ENCODE measurements at places on chromosomes 12 and 14.
A peak's percentile ranks its signal among the peaks of the same experiment; 100 is the strongest.

DNA sequence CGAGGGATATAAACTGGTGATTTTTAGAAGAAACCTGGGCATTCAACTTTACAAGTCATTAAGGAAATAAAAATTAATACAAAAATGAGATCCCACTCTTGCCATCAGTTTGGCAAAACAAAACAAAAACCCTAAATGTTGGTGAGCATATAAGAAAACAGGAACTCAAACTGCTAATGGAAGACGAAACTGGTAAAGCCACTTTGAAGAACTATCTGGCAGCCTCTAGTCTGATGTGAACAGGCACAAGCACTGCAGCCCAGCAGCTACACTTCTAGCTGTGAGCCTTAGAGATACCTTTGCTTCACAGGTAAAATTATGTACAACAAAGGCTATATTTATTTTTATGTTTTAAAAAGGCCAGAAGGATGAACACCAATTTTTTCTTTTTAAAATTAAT, 459.6 kb downstream of the ZFP36L1 start:
- H3K27me3 ChIP-seq: no peaks in the 10 kb centered on the region
- H3K27ac ChIP-seq: no peak overlapping the region
- H3K36me3 ChIP-seq: no peaks in the 10 kb centered on the region
- peaks cover 4% of the 10 kb centered on the region for H3K4me1 ChIP-seq
- no peak overlapping the region for H3K4me3 ChIP-seq

DNA sequence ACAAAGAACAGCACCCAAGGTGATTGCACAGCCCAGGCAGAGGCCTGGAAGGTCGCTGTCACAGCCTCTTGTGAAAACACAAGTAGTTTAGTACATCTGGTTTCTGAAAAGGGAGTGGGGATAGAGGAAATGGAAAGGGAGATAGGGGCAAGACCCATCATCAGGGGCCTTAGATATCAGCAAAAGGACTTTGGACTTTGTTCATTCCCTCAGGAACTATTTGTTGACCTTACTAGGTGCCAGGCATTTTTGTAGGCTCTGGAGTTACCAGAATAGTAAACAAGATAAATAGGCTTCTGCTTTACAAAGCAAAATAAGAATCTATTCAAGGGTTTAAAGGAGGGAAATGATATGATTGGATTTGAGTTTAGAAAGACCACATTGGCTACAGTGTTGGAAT, 199.4 kb upstream of the CDKN3 start:
- H3K27ac ChIP-seq: no peak overlapping the region
- no peaks in the 10 kb centered on the region for H3K4me1 ChIP-seq
- peaks cover 2% of the 10 kb centered on the region for H3K27me3 ChIP-seq
- H3K36me3 ChIP-seq: no peaks in the 10 kb centered on the region

GRCh38 chr14:76937181-76938091, 91.1 kb downstream of the IRF2BPL start:
- no peaks in the 10 kb centered on the region for H3K36me3 ChIP-seq
- no peak for DNase-seq
- H3K4me1 ChIP-seq: peaks cover 10% of the 10 kb centered on the region
- H3K27ac ChIP-seq: no peak overlapping the region

DNA sequence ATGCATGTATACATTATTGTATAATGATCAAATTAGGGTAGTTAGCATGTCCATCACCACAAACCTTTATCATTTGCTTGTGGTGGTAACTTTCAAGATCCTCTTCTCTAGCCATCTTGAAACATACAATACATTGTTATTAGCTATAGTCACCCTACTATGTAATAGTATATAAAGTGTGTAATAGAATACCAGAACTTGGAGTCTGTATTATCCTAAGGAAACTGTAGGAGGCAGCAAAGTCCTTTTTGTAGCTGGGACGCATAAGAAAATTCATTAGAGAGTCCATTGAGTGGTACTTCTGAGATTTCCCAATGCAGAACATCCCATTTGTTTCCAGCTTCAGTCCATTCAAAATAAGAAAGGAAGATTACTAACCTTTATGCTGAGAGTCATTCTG, 325.9 kb upstream of the LRFN5 start:
- no peak overlapping the region for H3K4me3 ChIP-seq
- H3K27ac ChIP-seq: no peak overlapping the region
- no peak for DNase-seq
- H3K4me1 ChIP-seq: no peaks in the 10 kb centered on the region

DNA sequence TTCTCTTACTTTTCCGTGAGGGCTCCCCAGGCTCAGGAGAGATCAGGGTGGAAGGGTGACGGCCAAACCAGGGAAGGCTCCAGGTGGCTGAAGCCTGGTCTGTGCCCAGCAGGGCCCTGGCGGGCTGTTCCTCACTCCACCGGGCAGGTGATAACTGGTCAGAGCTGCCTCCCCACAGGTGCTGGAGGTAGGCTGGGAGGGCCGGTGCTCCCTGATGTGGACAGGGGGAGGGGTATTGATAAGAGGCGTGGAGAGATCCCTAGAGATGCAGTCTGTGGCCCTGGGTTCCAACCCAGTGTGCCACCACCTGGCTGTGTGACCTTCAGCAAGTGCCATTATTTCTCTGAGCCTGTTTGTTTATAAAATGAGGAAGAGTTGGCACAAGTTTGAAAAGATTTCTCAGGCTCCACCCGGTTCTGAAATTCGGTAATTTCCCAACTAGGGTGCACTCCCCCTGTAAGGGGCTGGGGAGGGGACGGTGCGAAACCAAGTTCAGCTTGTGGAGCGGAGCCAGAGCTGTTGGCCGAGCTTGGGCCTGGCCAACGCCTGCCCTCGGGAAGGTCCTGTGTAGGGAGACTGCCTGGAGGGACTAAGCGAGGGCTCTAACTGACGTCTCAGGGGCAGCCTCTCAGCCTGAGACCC, 1.0 kb upstream of the NR4A1 start:
- peaks cover 29% of the 10 kb centered on the region for H3K4me1 ChIP-seq
- peak overlapping the region; percentile 82 for H3K27ac ChIP-seq
- H3K36me3 ChIP-seq: no peaks in the 10 kb centered on the region
- H3K4me3 ChIP-seq: peak overlapping the region; percentile 63

DNA sequence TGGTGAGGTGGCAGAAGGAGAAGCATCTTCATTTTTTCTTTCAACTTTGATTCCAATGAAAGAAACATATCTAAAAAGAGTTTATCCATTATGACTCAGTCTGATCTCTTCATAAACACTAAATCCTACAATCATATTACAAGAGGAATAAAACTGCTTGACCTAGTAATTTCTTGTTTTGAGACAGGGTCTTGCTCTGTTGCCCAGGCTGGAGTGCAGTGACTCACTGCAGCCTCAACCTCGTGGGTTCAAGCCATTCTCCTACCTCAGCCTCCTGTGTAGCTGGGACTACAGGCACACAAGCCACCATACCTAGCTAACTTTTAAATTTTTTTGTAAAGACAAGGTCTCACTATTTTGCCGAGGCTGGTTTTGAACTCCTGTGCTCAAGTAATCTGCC, 147.2 kb downstream of the NDUFA12 start:
- H3K36me3 ChIP-seq: no peaks in the 10 kb centered on the region
- no peak overlapping the region for H3K4me3 ChIP-seq
- H3K27ac ChIP-seq: no peak overlapping the region
- peaks cover 3% of the 10 kb centered on the region for H3K4me1 ChIP-seq
- no peak for DNase-seq

DNA sequence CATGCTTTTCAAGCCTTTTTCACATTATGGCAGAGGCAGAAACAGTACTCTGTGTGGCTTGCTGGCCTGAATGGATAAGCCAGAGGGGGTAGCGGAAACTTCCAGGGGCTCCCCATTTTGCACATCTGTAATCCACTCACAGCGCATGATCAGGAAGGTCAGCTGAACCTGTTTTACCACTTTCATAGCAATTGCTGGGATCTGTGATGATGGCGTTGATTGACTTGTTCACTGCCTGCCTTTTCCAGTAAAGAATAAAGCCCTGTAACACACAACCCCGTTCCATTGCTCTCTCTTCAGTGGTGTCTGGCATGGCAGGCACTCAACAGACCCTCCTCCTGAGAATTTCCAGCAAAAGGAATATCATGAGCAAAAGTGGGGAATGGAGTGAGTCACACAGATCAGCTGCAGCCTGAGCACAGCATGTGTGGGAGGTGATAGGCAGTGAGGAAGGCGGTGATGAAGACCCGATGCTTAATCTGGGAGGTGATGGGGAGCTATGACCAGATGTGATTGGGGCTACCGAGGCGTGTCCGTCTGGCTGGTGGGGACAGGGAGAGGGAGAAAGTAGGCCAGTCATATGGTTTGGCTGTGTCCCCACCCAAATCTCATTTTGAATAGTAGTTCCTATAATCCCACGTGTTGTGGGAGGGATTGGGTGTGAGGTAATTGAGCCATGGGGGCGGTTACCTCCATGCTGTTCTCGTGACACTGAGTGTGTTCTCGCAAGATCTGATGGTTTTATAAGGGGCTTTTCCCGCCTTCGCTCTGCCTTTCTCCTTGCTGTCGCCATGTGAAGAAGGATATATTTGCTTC, 44.7 kb upstream of the CHST11 start:
- no peak overlapping the region for H3K4me3 ChIP-seq
- no peaks in the 10 kb centered on the region for H3K4me1 ChIP-seq
- DNase-seq: no peak
- peaks cover 6% of the 10 kb centered on the region for H3K27me3 ChIP-seq

DNA sequence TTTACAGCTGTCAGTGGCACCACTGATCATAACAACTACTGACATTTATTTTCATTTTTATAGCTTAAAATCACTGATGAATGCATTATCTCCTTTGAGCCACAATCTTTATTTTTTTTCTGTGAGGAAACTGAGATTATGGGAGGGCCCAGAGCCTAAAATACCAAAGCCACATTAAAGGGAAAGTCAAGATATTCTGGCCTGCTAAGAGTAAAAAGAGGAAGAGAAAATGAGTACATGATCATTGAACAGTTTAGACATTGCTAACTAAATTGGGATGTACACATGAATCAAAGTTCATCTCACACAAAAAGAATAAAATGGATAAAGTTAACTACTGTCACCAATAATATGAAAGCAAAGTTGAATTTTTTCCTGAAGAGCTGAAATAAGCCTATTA, 170.5 kb upstream of the GARIN2 start:
- H3K27ac ChIP-seq: no peak overlapping the region
- no peak overlapping the region for H3K4me3 ChIP-seq
- no peaks in the 10 kb centered on the region for H3K27me3 ChIP-seq
- H3K36me3 ChIP-seq: no peaks in the 10 kb centered on the region
- no peaks in the 10 kb centered on the region for H3K4me1 ChIP-seq

DNA sequence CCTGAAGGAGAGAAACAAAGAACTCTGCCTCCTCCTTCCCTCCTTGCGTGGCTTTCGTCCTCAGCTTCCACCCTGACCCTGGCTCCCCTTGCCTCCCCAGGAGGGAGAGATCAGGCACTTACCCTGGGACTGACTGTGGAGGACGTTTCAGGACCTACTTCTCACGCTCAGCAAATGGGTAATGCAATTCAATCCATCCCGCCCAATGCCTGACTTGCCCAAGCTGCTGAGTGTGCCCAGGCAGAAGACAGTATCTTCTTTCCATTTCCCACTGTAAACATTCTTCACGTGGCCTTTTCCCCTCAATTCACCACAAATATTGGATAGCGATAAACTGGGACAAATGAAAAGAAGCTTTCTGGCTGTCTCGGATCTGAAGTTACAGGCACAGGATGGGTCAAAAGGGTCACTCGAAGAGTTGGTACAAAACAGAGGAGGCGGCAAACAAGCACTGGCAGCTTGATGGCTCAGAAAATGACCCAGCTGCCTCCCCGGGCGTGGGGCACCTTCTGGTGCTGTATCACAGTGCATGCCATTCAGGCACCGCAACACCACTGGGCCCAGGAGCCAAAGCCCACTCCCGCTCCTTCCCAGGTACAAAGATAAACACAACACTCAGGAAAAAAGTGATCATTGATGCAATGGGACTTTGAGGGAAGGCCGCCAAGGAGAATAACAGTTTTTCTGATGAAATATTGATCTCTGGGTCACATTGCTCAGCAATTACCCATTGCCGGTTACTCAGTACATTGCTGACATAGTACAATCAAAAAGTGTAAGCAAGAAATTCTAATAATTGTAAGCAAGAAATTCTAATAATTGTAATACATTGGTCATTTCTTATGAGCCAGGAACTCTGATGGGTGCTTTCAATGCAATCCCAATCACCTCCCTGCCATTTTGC, 65.8 kb downstream of the TRIM9 start:
- no peak overlapping the region for H3K27ac ChIP-seq
- H3K4me3 ChIP-seq: no peak overlapping the region
- H3K4me1 ChIP-seq: no peaks in the 10 kb centered on the region
- no peak for DNase-seq
- peaks cover 2% of the 10 kb centered on the region for H3K27me3 ChIP-seq

DNA sequence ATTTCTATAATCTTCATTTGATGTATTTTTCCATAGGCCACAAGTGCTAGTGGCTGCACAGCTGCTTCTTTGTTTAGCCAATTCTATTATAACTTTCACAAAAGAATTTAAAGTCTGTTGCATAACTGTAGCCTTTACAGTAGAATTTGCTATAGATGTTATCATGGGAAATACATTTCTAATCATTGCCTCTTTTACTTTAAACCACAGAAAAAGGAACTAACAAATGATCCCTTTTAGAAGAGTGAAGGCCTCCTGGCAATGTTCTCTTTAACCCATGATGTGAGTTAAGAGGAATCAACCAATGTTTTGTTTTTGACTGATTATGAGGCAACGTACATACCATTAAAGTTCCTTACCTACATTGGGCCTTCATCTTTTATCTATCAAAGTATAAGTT, 68.8 kb downstream of the RPL10L start:
- H3K27me3 ChIP-seq: no peaks in the 10 kb centered on the region
- H3K36me3 ChIP-seq: no peaks in the 10 kb centered on the region
- no peaks in the 10 kb centered on the region for H3K4me1 ChIP-seq
- DNase-seq: no peak
- H3K27ac ChIP-seq: no peak overlapping the region
- H3K4me3 ChIP-seq: no peak overlapping the region

GRCh38 chr14:55975281-55975910, 142.8 kb upstream of the PELI2 start:
- H3K27ac ChIP-seq: no peak overlapping the region
- no peaks in the 10 kb centered on the region for H3K4me1 ChIP-seq
- no peak for DNase-seq

- H3K4me3 ChIP-seq: no peak overlapping the region
- H3K27ac ChIP-seq: no peak overlapping the region
- H3K27me3 ChIP-seq: no peaks in the 10 kb centered on the region
- peaks cover 26% of the 10 kb centered on the region for H3K4me1 ChIP-seq
- no peak for DNase-seq
- no peaks in the 10 kb centered on the region for H3K36me3 ChIP-seq
These were observed 8.7 kb upstream of the AQP2 start for GRCh38 chr12:49941556-49942511.

DNA sequence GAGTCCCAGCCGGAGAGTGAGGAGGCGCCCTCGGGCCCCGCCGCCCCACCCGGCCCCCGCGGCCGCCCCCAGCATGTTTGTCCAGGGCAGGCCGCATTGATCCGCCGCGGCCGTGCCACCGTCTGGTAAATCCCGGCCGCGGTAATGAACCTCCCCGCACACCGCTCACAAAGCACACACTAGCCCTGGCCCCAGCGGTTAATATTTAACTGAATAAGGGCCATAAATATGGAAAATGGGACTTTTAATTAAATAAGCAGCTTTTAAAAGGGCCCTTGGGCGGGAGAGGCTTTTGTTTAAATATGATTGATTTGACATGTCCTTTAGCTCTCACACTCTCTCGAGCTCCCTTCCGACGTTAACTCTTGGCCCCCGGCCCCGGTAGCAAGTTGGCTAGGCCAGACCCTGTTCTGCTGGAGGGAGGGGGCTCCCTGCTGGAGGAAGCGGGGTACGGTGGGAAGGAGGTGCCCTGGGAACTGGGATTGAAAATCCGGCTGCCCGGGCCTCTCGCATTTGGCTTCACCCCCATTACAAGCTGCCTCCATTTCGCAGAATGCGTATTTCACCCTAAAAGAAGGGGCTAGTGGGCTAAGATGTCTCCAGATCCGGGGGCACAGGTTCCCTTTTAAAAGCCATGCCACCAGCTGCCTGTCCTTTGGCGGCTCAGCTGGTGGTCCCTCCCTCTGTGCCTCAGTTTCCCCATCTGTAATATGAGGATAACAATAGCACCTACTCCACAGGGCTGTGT, 199.8 kb downstream of the RBM19 start:
- no peak overlapping the region for H3K27ac ChIP-seq
- H3K27me3 ChIP-seq: no peaks in the 10 kb centered on the region
- H3K36me3 ChIP-seq: no peaks in the 10 kb centered on the region
